ENCODE measurements at places on chromosomes 12 and 14. TPM values are rescaled to one million over a fixed set of nuclear protein-coding genes. Genes with fewer than 3 reads are reported as not detected.
A peak's percentile ranks its signal among the peaks of the same experiment; 100 is the strongest.

Gene FOXN4
- total RNA-seq, result not detected

DNA sequence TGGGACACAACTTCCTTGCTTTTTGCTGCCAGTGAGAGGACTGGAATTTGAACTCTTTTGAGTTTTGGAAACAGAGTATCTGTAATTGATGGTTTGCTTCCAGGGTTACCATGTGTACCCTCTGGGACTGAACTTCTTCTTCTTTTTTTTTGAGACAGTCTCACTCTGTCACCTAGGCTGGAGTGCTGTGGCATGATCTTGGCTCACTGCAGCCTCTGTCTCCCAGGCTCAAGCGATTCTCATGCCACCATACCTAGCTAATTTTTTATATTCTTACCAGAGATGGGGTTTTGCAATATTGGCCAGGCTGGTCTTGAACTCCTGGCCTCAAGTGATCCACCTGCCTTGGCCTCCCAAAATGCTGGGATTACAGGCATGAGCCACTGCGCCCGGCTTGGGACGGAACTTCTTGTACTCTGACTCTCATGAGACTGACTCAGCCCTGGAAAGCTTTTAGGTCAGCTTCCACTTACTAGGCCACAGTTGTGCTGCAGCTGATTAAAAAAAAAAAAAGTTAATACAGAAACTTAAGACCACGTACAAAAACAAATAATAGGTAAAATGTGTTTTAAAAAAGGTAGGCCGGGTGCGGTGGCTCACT, 15.8 kb downstream of the SEL1L start:
- H3K27ac ChIP-seq, result peak overlapping the region; percentile 61
- DNase-seq, result no peak
- no peaks in the 10 kb centered on the region for H3K27me3 ChIP-seq

- no peaks in the 10 kb centered on the region for H3K36me3 ChIP-seq
- H3K27me3 ChIP-seq, result no peaks in the 10 kb centered on the region
- H3K27ac ChIP-seq, result no peak overlapping the region
These were observed 7.3 kb downstream of the GPR84 start for GRCh38 chr12:54356951-54357356.

GRCh38 chr14:100777818-100778525, 47.9 kb upstream of the MEG3 start:
- no peak overlapping the region for H3K4me3 ChIP-seq
- peaks cover 3% of the 10 kb centered on the region for H3K4me1 ChIP-seq
- DNase-seq, result no peak
- no peaks in the 10 kb centered on the region for H3K27me3 ChIP-seq

DNA sequence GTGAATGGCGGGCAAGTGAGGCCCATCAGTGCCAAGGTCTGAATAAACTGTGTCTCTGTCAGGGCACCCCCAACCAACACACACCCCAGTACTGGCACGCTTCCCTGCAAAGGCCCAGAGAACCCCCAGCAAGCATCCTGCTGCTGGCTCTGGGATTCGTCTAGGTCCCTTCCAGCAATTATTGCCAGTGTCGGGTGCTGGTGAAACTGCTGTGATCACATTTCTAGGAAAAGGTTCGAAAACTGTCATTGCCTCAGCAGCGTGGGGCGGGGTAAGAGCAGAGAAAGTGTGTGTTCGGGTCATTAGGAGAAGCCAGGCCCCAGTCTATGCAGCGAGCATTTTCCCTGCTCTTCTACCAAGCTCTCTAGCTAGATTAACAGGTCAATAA, 2.5 kb downstream of the FAM222A start:
- no peak overlapping the region for H3K4me3 ChIP-seq
- H3K27me3 ChIP-seq, result peaks cover 10% of the 10 kb centered on the region
- peak overlapping the region; percentile 58 for H3K27ac ChIP-seq
- H3K4me1 ChIP-seq, result peaks cover 76% of the 10 kb centered on the region
- no peak for DNase-seq

DNA sequence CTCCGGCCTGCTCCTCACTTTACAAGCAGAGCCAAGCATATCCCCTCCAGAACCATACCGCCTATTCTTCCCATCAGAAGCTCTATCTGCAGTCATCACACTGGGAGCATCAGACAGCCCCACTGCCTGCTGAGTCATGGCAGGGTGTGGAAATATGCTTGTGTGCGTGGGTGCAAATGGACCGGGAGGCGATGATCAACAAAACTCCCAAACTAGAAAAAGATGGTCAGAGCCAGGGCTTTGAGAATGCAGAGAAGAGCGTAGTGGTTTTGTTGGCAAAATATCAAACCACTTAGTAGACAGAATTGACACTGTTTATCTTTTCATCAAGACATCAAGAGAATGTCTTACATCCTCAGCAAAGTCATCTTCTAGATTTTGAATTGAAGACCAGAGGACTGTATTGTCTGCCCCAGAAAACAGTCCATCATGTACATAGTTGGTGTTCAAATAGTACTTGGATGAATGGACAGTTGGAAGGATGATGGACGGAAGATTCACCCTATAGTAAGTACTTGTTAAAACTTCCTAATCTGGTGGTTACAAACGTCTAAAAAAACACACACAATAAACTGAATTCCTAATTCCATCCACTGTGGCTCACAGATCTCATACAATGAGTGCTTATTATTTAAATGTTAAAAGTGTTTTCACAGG, 54.9 kb downstream of the VWF start:
- H3K27me3 ChIP-seq, result no peaks in the 10 kb centered on the region
- peaks cover 62% of the 10 kb centered on the region for H3K4me1 ChIP-seq
- no peaks in the 10 kb centered on the region for H3K36me3 ChIP-seq
- no peak overlapping the region for H3K4me3 ChIP-seq
- H3K27ac ChIP-seq, result peak overlapping the region; percentile 71

- H3K27ac ChIP-seq, result no peak overlapping the region
- no peaks in the 10 kb centered on the region for H3K36me3 ChIP-seq
- no peaks in the 10 kb centered on the region for H3K4me1 ChIP-seq
- H3K4me3 ChIP-seq, result no peak overlapping the region
- H3K27me3 ChIP-seq, result no peaks in the 10 kb centered on the region
These were observed 175.8 kb downstream of the PAWR start for GRCh38 chr12:79514730-79515529.

DNA sequence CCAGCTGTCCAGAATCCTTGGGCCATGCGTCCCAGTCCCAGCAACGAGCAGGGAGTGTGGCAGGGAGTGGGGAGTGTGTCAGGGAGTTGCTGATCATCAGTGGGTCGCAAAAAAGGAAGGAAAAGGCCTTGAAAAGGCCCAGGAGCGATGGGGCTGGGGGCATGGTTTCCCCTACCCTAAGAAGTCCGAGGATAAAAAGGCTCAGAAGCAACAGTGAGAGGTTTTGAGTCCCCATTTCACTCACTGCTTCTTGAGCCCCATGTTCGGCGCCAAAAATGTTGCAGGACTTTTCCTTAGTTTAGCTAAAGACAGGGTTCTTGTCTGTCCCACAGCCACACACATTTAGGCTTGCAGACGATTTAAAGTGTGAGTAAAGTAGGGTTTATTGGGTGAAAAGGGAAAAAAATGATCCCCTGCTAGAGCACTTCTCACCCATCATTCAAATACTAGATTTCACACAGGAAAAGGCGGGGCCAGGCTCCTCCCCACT, 189.5 kb downstream of the KCNC2 start:
- no peaks in the 10 kb centered on the region for H3K4me1 ChIP-seq
- no peaks in the 10 kb centered on the region for H3K27me3 ChIP-seq
- no peak for DNase-seq
- no peak overlapping the region for H3K4me3 ChIP-seq
- H3K27ac ChIP-seq, result no peak overlapping the region
